WERI-Rb-1 (cell line): ENCODE measurements at places on chromosomes 5 and 9.

- peak; percentile 39 for DNase-seq
These were observed 1203.4 kb upstream of the DMAC1 start for GRCh38 chr9:9002826-9003583.

GRCh38 chr9:130064621-130065020, 10.9 kb downstream of the GPR107 start:
- DNase-seq, result no peak

DNA sequence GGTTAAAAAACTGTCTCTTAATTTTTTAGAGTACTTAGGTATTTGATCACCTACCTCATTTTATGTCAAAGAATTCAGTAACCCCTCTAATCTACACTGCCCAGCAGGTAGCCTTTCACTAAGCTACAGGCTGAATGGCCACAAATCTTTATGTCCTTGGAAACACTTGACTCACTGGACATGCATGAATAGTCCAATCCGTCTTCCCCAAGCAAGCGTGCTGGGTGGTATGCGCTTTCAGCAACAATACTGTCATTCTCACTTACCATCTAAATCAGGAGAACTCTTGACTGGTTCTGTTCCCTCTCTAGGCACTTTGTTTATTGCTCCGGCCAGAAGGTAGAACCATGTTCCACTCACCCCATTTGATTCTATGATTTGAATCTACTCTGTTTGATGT, 73.1 kb downstream of the TRPM3 start:
- peak; percentile 17 for DNase-seq

- DNase-seq, result peak; percentile 67
These were observed 81.2 kb downstream of the ARL15 start for GRCh38 chr5:54229041-54229780.

DNA sequence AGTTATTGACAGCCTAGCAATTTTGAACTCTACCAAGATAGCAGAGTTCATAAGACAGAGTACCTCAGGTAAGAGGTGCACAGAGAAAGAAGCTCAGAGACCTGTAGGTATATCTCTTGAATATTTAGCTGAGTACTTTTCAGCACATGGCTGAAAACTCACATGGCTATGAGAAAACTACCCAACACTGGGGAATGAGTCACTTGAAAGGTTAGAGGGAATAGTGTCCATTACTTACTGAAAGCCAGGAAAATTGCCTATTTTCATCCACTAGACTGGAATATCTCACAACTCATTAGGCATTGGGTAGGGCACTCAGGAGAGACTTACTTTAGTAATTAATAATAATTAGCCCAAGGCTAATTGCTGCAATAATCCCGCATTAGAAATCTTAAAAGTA, 8.3 kb downstream of the TSLP start:
- no peak for DNase-seq

- no peak for DNase-seq
These were observed 58.8 kb upstream of the GGTA1 start for GRCh38 chr9:121558473-121558872.
